ENCODE measurements at places on chromosomes 5 and 9.

GRCh38 chr9:114694719-114695269 lies 12.8 kb upstream of the TEX48 start:
- no peak for DNase-seq

GRCh38 chr5:176676361-176676824 lies 29.1 kb downstream of the TSPAN17 start:
- DNase-seq, result no peak

- DNase-seq, result no peak
Measured at GRCh38 chr9:107288701-107289100, 5.6 kb downstream of the RAD23B start.

GRCh38 chr5:35543408-35543807 lies 74.3 kb upstream of the SPEF2 start:
- no peak for DNase-seq

DNA sequence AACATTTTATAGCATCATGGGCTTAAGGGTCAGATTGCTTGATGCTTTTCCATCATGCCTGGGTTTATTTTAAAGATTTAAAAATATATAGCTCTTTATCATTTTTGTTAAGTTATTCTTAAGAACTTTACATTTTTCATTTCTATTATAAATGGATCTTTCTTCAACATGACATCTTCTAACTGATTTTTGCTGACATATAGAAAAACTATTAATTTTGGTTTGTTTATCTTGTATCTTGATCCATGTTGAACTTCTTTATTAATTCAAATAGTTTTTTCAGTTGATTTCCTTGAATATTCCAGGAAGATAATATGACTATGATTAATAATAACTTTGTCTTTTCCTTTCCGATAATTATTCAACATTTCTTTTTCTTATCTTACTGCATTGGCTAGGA lies 237.9 kb upstream of the CLINT1 start:
- no peak for DNase-seq

- DNase-seq, result no peak
Measured at GRCh38 chr5:80763211-80763610, 108.4 kb upstream of the DHFR start.

DNA sequence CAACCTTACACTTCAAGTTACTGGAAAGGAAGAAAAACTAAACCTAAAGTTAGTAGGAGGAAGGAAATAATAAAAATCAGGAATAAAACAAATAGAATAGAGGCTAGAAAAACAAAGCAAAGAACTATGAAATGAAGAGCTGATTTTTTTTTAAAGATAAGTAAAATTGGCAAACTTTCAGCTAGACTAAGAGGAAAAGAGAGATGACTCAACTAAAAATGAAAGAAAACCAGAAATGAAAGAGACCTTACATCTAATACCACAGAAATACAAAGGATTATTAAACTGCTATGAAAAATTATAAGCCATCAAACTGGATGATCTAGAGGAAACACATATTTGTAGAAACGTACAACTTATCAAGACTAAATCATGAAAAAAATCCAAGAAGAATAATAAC lies 60.0 kb downstream of the PRRC1 start:
- DNase-seq, result no peak
